ENCODE measurements at places on chromosomes 4 and X.

- DNase-seq, result peak; percentile 36
These were observed 247.6 kb downstream of the CBLL2 start for GRCh38 chrX:22520128-22520828.

- no peak for DNase-seq
These were observed 6.3 kb downstream of the KIAA1210 start for GRCh38 chrX:119121341-119121740.

GRCh38 chrX:98501426-98501825 lies 1617.7 kb downstream of the RPA4 start:
- DNase-seq, result no peak

GRCh38 chr4:152307669-152308068 lies 228.2 kb downstream of the FBXW7 start:
- DNase-seq, result no peak

- peak; percentile 88 for DNase-seq
These were observed 15.0 kb upstream of the ELF4 start for GRCh38 chrX:130125091-130125874.
